ENCODE measurements at places on chromosomes 16 and 17.

- DNase-seq, result no peak
Measured at GRCh38 chr17:16945663-16946218, 26.2 kb downstream of the TNFRSF13B start.

GRCh38 chr16:81994485-81994884 is 16.8 kb downstream of the SDR42E1 start:
- no peak for DNase-seq

DNA sequence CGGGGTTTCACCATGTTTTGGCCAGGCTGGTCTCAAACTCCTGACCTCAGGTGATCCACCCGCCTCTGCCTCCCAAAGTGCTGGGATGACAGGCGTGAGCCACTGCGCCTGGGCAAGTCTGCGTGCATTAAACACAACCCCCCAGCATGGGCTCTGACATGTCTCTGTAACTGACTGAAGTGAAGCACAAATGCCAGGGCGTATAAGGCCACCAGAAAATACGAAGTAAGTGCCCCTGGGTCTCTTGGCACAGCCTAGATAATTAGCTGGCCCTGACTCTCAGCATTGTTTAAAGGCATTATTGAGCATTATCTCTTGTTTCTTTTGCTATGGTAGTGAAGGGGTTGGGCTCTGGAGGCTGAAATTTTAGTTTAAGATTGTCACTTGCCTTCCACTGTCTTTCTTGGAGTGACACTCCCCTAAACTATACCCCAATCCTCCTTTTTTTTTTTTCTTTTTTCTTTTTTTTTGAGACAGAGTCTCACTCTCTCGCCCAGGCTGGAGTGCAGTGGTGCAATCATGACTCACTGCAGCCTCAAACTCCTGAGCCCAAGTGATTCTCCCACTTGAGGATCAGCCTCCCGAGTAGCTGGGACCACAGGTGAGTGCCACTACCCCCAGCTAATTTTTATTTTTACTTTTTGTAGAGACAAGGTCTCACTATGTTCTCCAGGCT is 8.2 kb upstream of the SEC14L1 start:
- DNase-seq, result no peak

- DNase-seq, result peak; percentile 71
Measured at GRCh38 chr16:66900721-66901441, 17.8 kb downstream of the CDH16 start.

GRCh38 chr16:77393955-77394354 is 40.9 kb downstream of the ADAMTS18 start:
- no peak for DNase-seq
